ENCODE measurements at places on chromosomes 4 and X.

- peak; percentile 64 for DNase-seq
Measured at GRCh38 chr4:94577136-94577535, 125.4 kb downstream of the PDLIM5 start.

- DNase-seq: no peak
Measured at GRCh38 chr4:186708554-186708953, 15.1 kb downstream of the FAT1 start.

DNA sequence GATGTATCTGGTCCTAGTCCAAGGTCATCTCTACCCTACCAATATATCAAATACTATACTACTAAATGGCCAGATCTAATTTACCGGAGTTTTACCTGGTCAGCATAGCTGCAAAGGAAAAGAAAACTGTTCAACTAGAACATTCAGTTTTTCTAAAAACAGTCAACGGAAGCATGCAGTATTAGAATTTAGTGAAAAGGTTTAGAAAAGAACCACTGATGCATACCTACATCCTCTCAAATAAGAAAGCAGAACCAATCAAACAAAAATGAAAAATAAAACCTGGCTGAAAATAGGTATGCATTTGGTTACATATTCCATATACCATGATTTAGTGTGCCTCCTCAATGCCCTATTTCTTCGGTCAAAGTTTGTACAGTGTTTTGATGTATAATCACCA lies 140.0 kb downstream of the CHM start:
- DNase-seq: no peak

DNA sequence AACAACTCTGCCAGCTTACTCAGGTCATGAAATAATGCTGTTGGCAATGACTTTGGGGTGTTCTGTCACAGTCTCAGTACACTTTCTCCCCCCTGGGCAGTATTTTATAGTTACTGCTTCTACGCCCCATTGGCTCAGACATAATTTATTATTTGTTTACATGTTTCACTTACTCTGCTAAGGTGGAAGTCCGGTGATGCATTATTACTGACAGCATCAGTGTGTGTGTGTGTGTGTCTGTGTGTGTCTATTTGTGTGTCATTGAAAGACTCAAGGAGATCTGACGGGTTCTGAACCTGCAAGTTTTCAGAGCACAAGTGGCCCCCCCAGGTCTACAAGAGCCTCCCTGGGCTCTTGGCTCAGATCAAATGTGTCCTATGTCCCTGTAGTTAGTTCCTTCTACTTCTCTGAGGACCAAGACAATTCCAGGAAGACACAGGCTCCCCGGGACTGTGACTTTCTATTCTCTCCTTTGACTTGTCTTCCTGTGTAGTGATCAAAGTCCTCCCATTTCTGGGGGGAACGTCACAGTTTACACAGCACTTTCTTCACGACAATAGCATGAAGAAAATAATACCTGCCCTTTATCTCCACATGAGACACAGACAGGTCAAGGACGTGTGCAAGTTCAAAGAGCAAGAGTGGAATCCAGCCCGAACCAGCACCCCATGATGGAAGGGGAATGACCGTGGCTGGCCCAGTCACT lies 283.7 kb upstream of the GATB start:
- no peak for DNase-seq

DNA sequence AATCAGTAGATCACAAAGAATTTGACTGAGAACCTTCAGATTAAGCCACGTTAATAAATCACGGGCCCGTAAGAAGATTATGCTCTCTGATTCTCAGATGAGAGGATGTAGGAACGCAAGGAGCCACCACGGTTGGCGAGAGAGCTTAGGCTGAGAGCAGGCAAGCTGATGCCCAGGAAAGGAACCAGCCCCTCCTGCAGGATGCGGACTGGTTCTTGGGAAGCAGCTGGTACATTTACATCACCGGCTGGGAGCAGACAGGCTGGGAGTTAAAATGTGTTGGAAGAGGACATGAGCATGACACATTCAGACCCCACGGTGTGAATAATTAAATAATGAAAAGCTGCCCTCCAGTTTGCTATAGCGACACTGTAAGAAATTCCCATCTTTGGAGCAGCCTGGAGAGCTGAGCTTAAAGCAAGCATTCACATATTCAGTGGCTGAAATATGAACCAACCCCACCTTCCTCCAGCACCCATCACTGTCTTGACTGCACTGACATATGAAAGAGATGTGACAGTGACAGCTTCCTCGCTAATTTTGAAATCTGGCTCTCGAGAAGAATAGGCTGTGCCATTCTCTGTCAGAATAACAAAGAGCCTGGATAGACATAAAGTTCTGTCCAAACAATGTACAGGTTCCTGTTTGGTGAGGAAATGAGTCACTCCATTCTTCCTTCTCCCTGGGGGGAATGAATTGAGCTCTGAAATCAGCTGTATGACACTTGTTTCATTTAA lies 33.1 kb downstream of the LNX1 start:
- DNase-seq: peak; percentile 69

DNA sequence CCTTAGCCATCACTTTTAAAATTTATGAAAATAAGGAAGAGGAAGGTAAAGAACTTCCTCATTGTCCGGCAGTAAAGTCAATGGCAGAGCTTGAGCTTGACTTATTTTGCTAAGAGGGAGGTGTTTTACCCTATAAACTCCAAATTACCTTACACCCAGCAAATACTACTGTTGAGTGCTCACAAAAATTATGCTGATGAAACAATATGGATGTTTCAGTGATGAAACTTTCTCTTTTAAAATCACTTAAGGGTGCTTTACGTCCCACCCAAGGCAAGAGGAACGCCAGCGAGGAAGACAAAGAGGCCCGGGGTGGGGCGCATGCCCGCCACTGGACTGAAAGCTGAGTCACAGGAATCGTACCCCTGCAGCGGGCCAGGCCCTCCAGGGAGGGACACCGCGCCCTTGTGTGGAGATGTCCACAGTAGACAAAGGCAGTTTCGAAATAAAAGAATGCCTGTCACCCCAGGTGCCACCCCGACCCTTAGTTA lies 560 bp upstream of the TMSB4X start:
- DNase-seq: peak; percentile 73

DNA sequence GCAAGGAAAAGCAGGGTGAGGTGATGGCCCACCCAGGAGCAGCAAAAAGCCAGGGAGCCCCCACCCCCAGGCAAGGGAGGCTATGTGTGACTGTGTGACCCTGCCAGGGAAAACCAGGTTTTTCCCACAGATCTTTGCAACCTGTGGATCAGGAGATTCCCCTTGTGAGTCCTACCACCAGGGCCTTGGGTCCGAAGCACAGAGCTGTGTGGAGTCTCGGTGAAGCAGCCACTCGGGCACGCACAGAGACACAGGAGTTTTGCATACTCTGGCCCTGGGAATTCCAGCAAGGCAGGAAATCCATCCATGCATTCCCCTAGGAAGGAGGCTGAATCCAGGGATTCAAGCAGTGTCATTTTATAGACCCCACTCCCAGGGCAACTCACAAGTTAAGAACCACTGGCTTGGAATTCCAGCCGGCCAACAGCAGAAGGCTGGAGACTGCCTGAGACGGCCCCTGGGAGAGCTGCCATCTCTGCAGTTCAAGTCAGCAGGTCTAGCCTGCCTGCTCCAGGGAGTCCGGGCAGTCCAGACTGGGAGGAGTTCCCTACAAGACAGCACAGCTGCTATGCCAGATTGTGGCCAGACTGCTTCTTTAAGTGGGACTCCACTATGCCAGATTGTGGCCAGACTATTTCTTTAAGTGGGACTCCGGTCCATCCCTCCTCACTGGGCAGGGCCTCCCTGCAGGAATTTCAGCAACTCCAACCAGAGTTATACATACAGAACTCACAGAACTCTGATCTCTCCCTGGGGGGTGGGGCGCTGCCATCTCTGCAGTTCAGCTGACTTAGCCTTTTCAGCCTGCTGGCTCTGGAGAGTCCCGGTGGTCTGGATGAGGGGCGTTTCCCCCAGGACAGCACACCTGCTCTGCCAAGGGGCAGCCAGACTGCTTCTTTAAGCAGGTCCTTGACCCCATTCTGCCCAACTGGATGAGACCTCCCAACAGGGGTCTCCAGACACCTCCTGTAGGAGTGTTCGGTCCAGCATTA lies 85.1 kb upstream of the ADAD1 start:
- peak; percentile 11 for DNase-seq

- no peak for DNase-seq
Measured at GRCh38 chrX:153700967-153701366, 13.2 kb downstream of the SLC6A8 start.

DNA sequence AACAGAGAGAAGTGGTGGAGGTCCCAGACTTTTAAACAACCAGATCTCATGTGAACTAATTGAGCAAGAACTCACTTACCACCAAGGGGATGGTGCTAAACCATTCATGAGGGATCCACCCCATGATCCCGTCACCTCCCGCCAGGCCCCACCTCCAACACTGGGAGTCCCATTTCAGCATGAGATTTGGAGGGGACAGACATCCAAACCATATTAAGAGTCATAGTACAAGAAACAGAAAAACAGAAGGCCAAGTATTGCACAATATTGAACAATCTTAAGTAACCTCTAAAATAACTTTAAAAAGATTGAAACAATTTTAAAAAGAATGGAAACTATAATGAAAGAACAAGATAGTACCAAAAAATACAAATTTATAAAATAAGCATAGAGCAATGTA lies 110.0 kb downstream of the CBR4 start:
- DNase-seq: no peak

- DNase-seq: peak; percentile 35
Measured at GRCh38 chrX:39953879-39954278, 143.9 kb downstream of the BCOR start.

DNA sequence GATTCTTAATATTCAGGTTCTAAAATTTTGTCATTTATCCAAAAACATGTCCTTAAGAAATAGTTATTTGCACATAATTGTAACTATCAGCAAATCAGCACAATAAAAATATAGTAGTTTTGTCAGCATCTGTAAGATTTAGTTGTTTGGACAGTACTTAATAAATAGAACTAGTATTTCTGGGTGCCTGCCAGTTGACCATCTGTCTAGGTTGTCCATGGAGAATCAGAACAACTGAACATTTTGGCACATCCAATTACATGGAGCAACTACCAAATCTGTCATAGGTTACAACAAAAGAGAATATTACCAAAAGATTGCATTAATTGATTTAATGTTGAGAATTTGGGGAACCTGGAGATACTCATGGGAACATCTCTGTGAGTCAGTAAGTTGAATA lies 305.5 kb upstream of the TACR3 start:
- DNase-seq: no peak

DNA sequence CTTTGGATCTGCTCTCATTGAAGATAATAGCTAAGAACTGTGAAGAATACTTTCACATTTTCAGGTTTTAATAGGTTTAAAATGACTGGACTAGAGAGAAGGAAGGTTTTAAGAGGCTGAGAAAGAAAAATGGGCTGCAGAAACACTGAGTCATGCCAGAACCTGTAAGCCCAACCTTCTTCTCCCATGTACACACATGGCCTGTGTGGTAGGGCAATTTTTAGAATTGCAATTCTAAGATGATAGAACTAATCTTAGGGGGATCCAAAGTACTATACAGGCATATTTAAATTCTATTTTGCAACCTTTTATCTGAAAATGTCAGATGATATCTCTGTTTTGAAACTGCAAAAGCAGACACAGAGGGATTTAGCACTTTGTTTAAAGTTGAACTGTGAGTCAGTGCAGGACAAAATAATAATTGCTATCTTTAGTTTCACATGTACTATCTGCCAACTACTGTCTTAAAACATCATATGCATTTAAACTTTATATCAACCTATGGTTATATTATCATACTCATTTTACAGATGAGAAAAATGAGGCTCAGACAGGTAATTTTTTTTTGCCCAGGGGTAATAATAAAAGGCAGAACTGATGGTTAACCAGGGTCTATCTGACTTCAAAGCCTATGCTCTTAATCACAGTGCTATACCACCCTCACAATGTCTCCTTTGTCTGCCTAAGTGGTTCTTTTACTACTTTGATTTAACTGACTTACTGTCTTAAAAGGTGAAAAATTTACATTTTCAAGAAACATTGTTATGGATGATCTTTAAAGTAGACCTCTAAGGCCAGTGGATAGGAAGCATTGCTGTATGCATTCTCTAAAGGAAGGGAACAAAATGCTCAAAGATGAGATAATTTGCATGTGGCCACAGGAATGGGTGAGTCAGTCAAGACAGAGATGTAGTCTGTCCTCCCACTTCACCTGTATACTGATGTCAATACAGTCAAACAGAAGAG lies 4.3 kb downstream of the TMPRSS11E start:
- DNase-seq: no peak

- DNase-seq: no peak
Measured at GRCh38 chr4:163523791-163524365, 29.4 kb downstream of the TMA16 start.

- no peak for DNase-seq
Measured at GRCh38 chr4:95546866-95547714, 1.7 kb downstream of the UNC5C start.

DNA sequence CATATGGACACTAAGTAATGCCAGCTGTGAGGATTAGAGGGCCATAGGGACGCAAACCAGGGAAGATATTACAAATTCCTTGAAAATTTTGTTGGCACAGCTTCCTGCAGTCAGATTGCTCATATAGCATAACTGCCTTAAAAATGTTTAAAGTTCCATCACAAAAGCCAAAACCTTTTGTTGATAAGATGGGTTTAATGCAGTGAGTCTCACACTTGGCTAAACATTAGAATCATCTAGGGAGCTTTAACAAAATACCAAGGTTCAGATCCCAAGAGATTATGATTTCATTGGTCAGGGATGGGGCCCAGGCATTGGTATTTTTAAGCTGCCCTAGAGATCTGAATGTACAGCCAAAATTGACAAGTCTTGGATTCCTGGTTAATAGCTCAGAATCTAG lies 376.5 kb upstream of the MAD2L1 start:
- peak; percentile 96 for DNase-seq
